ENCODE measurements at places on chromosomes 2 and 18. TPM values are rescaled to one million over a fixed set of nuclear protein-coding genes. Genes with fewer than 3 reads are reported as not detected.

The EPHA4 gene
- total RNA-seq, result 5.1 TPM

The STAT4 gene
- total RNA-seq, result 0.48 TPM

DNA sequence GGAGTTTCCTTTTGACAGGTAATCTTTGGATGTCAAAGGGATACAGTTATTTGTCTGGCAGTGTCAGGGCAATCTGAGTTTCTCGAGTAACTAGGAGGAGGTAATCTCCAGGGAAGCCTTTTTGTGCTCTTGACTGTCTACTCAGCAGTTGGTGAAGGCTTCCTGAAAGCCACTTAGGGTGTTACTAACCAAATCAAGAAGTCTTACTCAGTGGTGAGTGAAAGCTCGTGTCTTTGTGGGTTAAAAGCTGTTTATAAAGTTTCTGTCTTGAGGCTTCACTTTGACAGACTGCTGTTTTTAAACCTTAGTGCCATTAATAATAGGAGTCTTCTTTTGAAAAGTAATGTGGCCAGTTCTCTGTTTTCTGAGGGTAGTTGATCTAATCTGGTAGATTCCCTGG lies 1.7 kb downstream of the THSD7B start:
- no peak for DNase-seq

GRCh38 chr2:60339286-60339685 lies 214.2 kb downstream of the BCL11A start:
- DNase-seq, result no peak

- peak; percentile 38 for DNase-seq
Observed at GRCh38 chr2:224948859-224949258, 93.4 kb downstream of the DOCK10 start.

DNA sequence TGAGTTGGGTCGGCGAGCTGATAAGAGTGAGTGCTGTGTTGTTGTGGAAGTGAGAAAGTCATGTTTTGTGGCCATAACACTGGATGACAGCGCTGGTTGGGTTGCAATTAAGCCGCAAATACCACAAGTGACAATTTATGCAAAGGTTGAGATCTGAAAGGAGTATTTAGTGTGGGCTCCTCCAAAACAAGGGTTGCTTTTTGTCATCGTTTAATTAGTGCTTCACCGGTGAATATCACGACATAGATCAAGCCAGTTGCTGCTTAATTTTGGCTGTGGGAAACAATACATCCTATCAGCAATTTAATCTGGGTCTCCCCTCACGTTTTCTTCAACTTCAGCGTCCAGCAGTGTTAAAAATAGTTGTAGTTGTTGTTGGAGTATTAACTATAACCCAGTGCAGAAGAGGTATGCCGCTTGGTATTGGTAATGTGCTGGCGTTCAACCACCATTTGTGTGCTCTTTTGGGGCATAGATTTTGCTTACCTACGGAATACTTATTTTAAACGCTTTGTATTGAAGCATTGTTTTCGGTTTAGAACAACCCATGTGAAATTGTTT lies 662 bp downstream of the ACVR2A start:
- peak; percentile 18 for DNase-seq

DNA sequence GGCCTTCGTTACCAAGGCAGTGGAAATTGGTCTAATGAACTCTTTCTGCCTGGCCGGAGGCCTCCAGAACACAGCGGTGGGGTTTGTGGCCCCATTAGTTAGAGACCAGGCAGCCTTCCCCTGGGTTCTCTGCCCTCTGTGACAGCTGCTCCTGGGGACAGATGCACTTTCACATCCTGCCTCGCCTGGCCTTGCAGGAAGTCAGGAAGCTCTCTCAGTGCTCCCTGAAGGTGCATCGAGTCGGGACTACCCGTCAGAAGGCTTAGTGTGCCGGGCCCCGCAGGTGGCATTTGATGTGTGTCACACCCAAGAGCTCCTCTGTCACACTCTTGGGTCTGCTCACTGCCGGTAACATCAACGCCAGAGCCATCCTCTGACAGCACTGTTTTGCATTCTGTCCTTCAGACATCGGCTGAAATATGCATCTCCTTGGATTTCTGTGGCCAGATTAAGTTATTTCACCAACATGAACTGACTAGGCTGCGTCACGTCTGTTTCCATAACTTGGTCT lies 158.3 kb downstream of the LDLRAD4 start:
- no peak for DNase-seq

The RBM43 gene
- 0.57 TPM for total RNA-seq

DNA sequence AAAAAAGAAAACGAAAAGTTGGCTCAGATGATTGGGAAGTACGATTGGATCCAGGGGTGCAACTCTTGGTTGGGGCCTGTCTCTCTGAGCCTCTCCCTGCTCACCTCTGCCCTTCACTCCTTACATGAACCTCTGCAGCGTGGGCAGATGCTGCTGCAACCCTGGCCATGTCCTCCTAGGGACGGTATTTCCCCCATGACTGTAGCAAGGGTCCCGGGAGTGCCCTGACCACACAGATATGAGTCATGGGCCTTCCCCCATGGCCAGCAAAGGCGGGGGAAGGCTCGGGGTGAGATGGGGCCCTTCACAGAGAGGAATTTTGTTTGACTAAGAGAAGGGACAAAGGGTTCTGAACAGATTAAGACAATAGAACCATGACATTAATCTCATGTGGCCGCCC lies 129.0 kb downstream of the NCK2 start:
- DNase-seq, result peak; percentile 91

GRCh38 chr2:234198976-234199375 lies 148.5 kb downstream of the SPP2 start:
- DNase-seq, result no peak

DNA sequence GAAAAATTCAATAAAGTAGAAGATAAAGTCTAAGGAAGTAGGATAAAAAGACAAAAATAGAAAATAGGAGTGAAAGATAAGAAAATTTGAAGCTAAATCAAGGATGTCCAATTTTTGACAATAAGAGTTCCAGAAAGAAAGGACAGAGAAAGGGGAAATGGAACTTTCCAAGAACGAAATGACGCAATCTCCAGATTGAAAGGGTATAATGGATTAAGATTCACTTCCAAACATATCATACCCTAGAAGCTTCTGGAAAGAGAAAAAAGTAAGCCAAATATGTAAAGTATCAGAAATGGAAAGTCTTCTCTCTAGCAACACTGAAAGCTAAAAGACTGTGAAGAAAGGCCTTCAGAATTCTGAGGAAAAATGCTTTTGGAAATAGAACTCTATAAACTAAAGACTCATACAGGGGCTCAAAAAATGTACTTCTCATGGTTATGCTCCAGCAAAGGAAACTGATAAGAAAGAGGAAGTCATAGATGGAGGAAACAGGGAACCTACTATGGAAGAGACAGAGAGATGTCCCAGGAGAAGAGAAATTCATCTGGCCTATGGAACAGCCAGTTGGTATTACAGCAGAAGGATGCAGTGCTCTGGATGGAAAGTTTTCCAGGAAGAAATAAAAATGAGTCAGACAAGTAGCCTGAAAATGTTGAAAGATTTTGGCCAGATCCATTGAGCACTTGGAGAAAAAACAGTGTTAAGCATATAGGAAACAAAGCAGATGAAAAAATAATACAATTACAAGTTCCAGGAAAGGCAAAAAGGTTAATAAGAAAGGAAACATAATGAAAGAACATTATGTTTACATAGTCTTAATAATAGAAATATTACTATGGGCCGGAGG lies 20.1 kb downstream of the CASP8 start:
- DNase-seq, result no peak

DNA sequence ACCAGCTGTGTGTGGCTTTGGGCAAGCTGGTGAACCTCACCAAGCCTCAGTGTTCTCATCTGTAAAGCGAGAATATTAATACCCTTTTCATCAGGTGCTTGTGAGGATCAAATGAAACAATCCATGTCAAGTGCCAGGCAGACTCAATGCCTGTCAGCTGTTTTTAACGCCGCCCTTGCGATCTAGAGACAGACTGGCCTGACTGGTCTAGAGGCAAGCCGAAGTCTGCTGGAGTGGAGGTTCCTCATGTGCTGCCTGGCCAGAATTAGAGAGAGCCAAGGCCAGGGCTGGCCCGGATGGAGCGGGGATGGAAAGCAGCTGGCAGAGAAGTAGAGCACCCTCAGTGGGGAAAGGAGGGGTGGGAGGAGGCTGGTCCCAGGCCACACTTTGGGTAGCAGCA lies 74.5 kb upstream of the B3GNT7 start:
- no peak for DNase-seq

Data from Daoy (cell line).